A549 treated with GW870086 at 1 μM for 4 hours (cell line): ENCODE measurements at places on chromosomes 1 and 21. TPM values are rescaled to one million over a fixed set of nuclear protein-coding genes. Genes with fewer than 3 reads are reported as not detected.

The RAB3B gene
- 4.8 to 8.5 TPM (median 6.8 TPM) in 5 replicates for total RNA-seq

The PDE4B gene
- total RNA-seq: 8.5 to 11.7 TPM (median 10.9 TPM) in 5 replicates

The TEKT2 gene
- not detected in 5 replicates for total RNA-seq

The HPCAL4 gene
- total RNA-seq: 0.30 to 0.36 TPM (median 0.34 TPM) in 5 replicates

The CDCA8 gene
- total RNA-seq: 44.9 to 49.2 TPM (median 46.5 TPM) in 5 replicates

The CAMK1G gene
- 0.16 to 0.51 TPM (median 0.26 TPM) in 5 replicates for total RNA-seq

The MNDA gene
- not detected in 5 replicates for total RNA-seq

The IFI6 gene
- 9.7 to 13.1 TPM (median 12.6 TPM) in 5 replicates for total RNA-seq

The CRB1 gene
- total RNA-seq: not detected in 5 replicates

The MROH9 gene
- total RNA-seq: not detected in 5 replicates

The AMY1B gene
- total RNA-seq: not detected in 5 replicates

The SCCPDH gene
- total RNA-seq: 44.9 to 51.4 TPM (median 46.6 TPM) in 5 replicates

The DENND2C gene
- 0.42 to 0.49 TPM (median 0.46 TPM) in 5 replicates for total RNA-seq

The ZYG11A gene
- 2.1 to 2.8 TPM (median 2.5 TPM) in 5 replicates for total RNA-seq

The OSCP1 gene
- total RNA-seq: 6.1 to 7.0 TPM (median 6.6 TPM) in 5 replicates

The FCAMR gene
- not detected in 5 replicates for total RNA-seq

The ITGB2 gene
- total RNA-seq: 0.50 to 1.0 TPM (median 0.66 TPM) in 5 replicates

The TAGLN2 gene
- total RNA-seq: 941 to 1,085 TPM (median 1,033 TPM) in 5 replicates

The FMOD gene
- total RNA-seq: 0.23 TPM in 2 of 5 replicates, not detected in the others

The DMRTA2 gene
- 0.06 to 0.21 TPM (median 0.16 TPM) in 5 replicates for total RNA-seq

The ZNF670 gene
- total RNA-seq: 2.4 to 4.0 TPM (median 3.3 TPM) in 5 replicates

The ZFP69B gene
- total RNA-seq: 1.2 to 1.9 TPM (median 1.7 TPM) in 5 replicates

The LAX1 gene
- not detected in 5 replicates for total RNA-seq

The CLCNKB gene
- total RNA-seq: 0.10 to 0.13 TPM (median 0.10 TPM) in 3 of 5 replicates, not detected in the others

The NECTIN4 gene
- total RNA-seq: 2.0 to 3.1 TPM (median 2.1 TPM) in 5 replicates

The TFF2 gene
- total RNA-seq: not detected in 5 replicates

The MYOG gene
- total RNA-seq: not detected in 5 replicates

The TSPAN2 gene
- total RNA-seq: 0.54 to 1.6 TPM (median 0.89 TPM) in 5 replicates

The MEGF6 gene
- total RNA-seq: 6.1 to 10.7 TPM (median 9.3 TPM) in 5 replicates

The SOAT1 gene
- 15.7 to 33.8 TPM (median 30.4 TPM) in 5 replicates for total RNA-seq
